NCI-H446 (cell line): ENCODE measurements at places on chromosomes 4 and X.

DNA sequence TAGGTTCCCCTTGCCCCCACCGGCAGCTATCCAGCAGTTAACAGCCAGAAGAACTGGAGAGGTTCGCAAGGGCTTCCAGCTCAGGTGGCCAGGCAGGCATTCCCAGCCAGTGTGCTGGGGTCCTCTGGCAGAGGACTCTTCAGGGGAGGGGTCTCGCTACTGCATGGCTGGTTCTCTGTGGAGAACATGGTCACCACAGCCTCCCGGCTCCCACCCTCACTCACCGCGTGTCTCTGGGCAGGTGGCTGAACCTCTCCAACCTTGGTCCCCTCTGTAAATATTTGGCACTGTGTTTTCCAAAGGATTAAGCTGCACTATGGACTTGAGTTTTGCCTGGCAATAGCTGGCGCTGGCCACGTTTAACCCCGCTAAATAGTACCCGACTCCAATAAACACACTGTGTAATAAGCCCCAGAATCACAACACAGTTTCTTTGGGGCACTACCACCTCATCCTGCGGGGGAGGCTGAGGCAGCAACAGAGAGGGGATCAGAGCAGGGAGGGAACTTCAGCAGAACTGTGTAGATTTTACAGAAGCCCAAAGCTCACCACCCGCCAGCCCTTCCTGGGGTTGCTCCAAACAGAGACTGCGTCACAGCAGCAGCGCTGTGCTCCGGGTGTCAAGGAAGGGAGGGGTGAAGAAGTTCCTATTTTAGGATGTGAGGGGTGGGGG lies 15.2 kb downstream of the BCOR start:
- DNase-seq, result no peak

- peak; percentile 17 for DNase-seq
Observed at GRCh38 chrX:68511255-68511654, 12.4 kb downstream of the YIPF6 start.

DNA sequence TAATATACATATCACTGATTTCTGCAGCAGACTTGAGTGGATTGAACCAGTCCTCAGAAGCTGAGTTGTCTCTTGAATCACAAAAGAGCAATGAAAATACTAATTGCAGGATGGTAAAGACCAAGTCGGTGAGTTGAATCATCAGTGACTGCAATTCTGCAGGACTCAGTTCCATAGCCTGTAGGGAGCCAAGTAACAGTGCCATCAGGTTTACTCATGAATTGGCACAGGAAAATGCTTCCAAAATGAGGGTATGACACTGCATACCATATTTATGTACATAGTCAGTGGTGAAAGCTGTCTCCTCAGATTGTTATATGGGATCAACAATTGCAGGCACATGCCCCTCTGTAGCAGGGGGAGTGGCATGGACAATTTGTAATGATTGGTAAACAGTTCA lies 192.8 kb downstream of the CCNG2 start:
- no peak for DNase-seq

- no peak for DNase-seq
Observed at GRCh38 chrX:15507005-15507404, 6.4 kb downstream of the BMX start.

GRCh38 chrX:3066555-3066954 lies 25.3 kb downstream of the ARSF start:
- DNase-seq, result peak; percentile 1

- DNase-seq, result no peak
Observed at GRCh38 chr4:167424341-167425256, 190.3 kb upstream of the SPOCK3 start.

GRCh38 chr4:183244506-183244905 lies 75.6 kb downstream of the CLDN22 start:
- no peak for DNase-seq

DNA sequence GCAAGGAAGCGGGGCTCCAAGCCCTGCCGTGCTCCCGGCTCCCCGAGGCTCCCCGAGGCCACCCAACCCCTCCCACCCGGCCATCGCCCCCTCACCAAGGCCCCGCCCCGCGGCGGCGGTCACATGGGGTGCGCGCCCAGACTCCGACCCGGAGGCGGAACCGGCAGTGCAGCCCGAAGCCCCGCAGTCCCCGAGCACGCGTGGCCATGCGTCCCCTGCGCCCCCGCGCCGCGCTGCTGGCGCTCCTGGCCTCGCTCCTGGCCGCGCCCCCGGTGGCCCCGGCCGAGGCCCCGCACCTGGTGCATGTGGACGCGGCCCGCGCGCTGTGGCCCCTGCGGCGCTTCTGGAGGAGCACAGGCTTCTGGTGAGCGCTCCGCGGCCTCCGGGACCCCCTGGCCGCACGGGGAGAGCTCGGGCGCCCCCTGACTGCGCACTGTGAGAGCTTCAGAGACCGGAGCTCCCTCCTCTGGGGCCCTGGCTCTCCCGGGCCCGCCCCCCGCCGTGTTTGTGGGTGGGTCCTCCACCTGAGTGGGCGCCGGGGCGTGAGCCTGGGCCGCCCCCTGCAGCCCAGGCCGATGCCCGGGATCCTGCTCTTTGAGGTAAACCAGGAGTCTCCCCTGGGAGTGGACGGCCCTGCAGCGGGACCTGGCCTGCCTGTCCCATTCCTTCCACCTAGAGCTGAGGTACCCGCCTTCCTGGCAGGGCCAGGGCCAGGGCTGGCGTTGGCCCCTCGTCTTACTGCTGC lies at the start of gene IDUA:
TSS of gene IDUA (plus strand) at position 166 of the 745 bp plus-strand sequence. CDS start at position 207, 41 bp downstream.
- DNase-seq, result peak; percentile 35

GRCh38 chr4:38347251-38347650 lies 316.7 kb upstream of the KLF3 start:
- DNase-seq, result no peak

DNA sequence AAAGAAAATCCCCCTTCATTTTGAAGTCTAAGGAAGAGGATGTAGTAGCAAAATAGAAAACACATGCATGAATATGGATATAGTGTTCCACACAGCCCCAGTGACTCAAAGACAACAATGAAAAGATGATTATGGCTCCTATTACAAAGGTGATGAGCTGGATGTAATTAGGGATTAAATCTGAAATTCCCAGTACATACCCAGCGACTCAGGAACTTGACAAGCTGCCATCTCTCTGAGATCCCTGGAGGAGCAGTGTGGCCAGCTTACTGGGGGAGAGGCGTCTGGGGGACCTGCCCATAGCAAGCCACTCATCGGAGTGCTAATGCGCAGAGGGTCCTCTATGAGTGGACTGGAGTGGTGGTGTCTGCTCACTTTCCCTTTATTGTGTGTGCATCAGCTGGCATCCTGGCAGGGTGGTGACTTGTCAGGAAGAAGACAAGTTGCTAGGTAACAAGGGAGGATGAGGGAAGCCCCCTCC lies 42.7 kb upstream of the MGST2 start:
- DNase-seq, result peak; percentile 44

GRCh38 chrX:66009231-66009845 lies 30.5 kb downstream of the VSIG4 start:
- no peak for DNase-seq

DNA sequence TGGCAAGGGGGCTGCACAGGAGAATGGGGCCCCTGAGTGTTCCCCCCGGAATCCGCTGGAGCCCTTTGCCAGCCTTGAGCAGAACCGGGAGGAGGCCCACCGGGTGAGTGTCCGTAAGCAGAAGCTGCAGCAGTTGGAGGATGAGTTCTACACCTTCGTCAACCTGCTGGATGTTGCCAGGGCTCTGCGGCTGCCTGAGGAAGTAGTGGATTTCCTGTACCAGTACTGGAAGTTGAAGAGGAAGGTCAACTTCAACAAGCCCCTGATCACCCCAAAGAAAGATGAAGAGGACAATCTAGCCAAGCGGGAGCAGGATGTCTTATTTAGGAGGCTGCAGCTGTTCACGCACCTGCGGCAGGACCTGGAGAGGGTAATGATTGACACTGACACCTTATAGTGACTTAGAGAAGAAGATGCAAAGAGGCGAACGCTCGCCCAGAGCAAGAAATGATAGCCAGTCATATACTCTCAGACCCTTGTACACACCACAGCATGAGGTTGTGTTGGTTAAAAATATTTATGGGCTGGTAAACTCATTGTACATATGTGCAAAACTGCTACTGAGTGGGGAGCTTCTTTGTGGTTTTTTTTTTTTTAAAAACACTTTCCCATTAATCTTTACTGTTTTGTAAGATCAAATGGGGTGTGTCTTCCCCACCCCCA lies 52.5 kb downstream of the JADE1 start:
- no peak for DNase-seq
